ENCODE measurements at places on chromosomes 7 and 10.

GRCh38 chr7:130207033-130207432 lies 627 bp upstream of the SSMEM1 start:
- no peak for DNase-seq

GRCh38 chr10:58867683-58868082 lies 308.8 kb upstream of the PHYHIPL start:
- DNase-seq = no peak

DNA sequence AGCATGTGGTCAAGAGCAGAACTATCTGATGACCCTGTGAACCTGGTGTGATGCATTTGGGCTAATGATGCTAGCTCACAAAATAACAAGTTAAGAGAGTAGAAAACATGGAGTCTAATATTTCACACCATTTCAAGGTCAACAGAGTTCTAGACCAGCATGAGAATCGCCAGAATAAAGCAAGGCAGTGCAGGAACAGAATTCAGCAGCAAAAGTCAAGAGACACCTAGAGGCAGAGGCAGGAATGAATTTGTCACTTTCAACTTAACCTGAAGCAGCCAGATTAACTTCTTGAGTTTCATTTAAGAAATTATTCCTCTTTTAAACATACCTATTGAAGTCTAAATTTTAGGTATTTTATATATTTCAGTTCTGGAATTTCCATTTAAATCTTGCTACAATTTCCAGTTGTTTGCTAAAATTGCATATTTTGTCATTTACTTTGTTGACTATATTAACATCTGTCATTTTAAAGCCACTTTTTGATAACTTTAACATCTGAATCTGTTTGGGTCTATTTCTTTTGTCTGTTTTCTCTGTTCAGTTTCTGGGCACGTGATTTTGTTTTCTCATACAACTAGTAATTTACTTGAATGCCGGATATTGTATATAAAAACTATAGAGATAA lies 44.2 kb upstream of the PRSS58 start:
- DNase-seq = no peak

GRCh38 chr7:144759653-144760052 lies 76.2 kb downstream of the TPK1 start:
- DNase-seq = no peak

- DNase-seq = peak; percentile 41
These were observed 450.8 kb downstream of the ETV1 start for GRCh38 chr7:13538669-13539068.

DNA sequence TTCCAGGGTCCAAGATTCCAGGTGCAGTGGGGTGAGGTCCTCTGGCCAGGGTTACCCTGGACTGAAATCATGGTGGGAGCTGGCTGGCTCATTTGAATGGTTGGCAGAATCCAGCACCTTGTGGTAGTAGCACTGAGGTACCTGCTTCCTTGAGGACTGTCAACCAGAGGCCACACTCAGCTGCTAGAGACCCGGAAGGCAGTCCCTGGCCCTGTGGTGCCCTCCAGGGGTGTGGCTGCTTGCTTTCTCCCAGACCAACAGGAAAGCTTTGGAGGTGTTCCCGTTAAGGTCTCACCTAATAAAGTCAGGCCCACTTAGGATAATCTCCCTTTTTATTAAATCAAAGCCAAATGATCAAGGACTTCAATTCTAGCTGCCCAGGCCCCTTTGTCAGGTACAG lies 107.7 kb upstream of the GDF10 start:
- no peak for DNase-seq

DNA sequence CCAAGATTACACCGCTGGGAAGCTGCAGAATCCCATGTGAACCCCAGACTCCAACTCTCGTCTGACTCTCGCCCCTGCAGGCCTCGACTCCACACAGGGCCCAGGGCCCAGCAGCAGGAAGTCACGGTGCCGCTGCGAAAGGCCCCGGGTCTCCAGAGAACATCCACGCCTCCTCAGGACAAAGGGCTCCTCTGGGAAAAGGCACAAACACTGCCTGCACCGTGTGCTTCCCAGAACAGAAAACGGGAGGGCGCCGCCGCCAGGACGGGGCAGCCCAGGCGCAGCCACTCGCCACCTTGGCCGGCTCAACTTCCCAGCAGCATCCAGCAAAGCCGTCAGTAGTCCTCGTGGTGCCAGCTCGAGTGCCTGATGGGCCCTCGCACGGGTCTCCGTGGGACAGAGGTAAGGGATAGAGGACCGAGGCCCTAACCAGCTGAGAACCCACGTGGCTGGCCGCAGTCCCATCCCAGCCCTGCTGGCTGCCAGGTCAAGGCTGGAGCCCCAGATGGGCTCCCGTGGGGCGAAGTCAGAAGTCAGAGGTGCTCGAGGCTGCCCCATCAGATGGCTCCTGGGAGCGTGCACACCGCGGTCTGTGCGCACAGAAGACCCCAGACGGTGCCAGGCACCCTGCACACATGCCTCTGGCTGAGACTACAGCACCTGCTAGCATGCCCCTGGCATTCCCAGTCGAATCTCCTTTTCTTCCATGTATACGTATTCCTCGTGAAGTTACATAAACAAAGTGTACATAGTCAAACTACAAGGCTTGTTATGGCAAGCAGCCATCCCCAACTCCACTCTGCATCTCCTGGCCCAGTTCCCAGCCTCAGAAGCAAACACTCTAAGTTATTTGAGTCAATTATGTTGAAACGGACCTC lies 60.2 kb downstream of the MAD1L1 start:
- peak; percentile 93 for DNase-seq

DNA sequence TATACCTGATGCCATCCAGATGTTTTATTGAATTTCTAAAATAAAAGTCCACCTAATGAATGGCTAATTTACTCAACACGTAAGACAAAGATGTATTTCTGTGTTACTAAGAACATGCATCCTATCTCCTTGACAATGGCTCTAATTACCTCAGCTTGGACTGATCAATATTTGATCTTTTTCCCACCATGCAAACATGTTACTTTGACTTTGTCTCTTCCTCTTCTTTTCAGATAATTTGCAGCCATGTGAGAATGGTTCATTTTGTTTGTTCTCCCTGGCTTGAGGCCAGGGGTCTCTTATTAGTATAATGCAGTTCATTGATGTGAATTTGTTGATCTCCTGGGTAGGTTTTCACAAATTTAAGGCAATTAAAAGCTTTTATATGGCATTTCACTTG lies 302.1 kb downstream of the ADK start:
- DNase-seq = no peak

DNA sequence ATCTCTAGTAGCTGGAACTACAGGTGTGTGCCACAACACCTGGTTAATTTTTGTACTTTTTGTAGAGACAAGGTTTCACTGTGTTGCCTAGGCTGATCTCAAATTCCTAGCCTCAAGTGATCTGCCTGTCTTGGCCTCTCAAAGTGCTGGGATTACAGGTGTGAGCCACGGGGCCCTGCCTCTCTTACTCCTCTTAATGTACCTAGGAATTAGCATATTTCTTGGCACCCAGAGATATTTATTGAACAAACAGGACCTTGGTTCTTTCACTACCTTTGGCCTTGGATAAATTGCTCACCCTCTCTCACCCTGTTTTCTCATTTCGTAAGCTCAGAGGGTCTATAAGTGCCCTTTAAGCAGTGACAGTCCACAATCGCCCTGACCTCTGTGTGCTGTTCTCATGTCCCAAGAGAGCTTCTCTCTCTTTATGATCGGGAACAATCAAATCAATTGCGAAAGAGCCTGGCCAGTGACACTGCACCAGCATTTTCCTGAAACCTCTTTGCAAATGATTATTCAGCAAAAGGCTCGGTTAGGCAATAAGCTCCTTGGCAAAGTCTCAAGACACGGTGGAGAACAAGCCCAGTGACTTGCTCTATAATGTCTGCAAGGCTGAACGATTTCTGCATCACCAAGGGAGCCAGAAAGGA lies 117.7 kb downstream of the APBB1IP start:
- DNase-seq = peak; percentile 87

DNA sequence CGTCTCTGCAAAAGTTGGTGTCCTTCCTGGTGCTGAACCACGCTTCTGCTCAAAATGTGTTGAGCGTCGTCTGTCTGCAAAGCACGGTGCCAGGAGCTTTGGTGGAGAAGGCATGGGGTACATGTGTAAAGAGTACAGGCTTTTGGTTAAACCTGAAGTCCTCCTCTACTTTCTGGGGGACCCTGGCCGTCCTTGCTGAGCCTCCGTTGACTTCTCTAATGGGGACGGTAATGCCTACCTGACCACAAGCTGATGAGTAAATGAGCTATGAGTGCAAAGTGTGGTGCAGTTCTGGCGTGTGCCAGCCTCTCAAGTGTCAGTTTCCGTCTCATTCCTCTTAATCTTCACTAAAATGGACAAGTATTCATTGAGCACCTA lies 527 bp upstream of the HERPUD2 start:
- no peak for DNase-seq
